ENCODE measurements at places on chromosomes 7 and 10.

DNA sequence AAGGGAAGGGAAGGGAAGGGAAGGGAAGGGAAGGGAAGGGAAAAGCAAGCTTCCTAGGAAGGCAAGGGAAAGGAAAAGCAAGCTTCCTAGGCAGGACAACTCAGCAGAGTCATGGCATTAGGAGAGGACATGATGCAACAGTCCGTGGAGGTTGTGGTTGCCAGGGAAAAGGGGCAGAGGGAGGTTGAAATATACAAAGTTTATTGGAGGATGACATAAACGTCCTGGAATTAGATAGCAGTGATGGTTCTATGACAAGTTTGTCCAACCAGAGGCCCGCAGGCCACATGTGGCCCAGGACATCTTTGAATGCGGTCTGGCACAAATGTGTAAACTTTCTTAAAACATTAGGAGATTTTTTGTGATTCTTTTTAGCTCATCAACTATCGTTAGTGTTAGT, 59.8 kb upstream of the OPN4 start:
- DNase-seq = no peak

DNA sequence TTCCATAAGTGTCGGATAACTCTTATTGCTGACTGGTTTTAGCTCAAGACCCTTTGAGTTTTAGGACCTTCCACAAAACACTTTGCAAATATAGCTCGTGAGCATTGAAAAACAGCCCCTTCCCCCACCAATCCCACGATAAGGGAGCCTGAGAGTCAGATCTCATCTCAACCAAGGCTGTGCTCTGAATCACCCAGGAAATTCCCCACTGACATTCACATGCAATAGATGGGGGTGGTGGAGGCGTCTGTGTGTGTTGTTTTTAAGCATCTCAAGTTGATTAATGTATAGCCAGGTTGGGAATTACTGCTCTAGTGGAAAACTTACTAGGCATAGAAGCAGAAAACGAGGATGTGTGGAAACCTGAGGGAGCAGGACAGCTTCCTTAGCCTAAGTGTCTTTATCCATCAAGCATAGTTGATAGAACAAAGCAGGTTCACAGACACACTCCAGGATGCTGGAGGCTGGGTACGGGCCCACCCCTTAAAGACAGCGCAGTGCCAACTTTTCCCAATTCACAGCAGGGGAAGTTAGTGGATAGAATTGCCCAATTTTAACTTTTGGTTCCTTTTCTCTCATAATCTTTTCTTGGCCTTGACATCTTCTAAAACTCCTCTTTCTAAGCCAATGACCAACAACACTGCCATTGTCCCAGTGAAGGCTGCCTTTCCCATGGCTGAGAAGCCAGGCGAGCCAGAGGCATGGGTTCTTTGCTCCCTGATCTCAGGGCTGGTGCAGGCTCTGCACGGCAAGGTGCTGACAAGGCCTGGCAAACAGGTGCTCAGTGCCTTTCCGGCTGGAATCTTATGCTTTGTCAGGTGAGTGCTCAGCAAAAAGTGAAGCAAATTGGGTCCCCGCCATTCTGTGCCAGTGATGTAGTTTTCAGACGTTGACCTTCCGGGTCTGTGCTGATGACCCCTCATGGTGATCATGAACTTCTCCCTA, 98.5 kb upstream of the INSIG1 start:
- DNase-seq = no peak

- no peak for DNase-seq
These were observed 569.8 kb downstream of the CALN1 start for GRCh38 chr7:71842381-71842780.

- DNase-seq = no peak
These were observed 7.1 kb upstream of the TBX20 start for GRCh38 chr7:35261041-35261440.

- no peak for DNase-seq
These were observed 80.4 kb downstream of the VIPR2 start for GRCh38 chr7:159064121-159064815.

DNA sequence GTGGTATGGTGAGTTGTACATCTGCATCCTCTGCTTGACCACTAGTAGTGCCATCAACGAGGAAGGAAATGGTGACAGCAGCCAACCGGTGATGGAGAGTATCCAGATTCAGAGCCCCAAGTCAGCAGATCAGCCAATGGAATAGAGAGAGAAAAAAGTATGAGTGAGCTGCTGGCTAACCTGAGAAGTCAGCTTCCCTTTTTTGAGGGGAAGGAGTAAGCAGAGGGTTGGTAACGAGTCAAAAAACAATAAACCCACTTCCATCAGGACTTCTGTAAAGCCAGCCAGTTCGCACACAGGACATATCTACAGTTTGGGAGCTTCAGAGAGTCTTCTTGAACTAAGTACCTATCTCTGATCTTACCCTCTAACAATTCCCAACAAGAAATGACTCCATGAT, 8.9 kb downstream of the SLC25A28 start:
- no peak for DNase-seq

GRCh38 chr10:92203919-92204623, 86.8 kb downstream of the CPEB3 start:
- no peak for DNase-seq

DNA sequence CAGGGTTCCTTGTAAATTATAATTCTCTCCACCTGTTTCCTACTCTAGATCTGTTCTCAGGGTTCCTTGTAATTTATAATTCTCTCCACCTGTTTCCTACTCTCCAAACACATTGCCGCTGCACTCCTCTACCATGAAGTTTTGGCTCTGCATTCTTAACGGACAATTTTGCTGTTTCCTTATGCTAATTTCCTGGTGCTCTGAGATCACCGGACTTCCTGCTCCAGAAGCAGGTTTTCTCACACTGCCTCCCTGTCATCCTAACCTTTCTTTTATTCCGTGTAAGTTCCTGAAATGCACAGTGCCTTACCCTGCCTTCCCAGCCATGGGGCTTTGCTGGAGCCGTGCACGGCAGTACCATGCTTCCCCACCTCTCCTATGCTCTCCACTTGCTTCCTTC, 256.8 kb downstream of the PLXNA4 start:
- DNase-seq = no peak

DNA sequence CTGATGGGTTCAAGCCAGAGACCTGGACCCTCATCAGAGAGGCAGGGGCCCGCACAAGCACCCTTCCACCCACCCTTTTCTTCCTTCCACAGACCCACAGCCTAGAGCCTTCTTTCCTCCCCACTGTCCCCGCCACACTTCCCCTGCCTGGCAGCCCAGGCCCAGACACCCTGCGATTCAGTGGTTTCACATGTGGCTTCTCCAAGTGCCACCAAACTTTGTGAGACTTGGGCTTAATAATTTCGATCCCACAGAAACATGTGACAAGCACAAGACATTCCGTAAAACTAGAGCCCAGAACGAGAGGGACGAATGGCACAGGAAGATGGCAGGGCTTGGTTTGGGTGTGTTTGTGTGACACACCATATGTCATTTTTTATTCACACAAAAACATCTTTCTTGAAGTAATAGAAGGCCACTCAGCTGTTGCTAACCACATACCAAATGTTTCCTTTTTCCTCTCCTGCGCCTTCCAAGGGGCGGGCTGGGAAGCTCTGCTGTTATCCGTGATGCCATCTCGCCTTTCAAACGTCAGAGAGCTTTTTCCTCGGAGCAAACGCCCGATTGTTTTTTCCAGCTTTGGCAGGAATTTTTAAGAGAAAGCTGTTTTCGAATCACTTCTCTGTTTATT, 162.9 kb downstream of the GRK5 start:
- DNase-seq = no peak

- no peak for DNase-seq
These were observed 64.2 kb downstream of the MYOF start for GRCh38 chr10:93417921-93418320.

All from activated CD8-positive, alpha-beta memory T cell treated with anti-CD3 and anti-CD28 coated beads, Interleukin-2, amount 50 U/mL, for 4 hours (primary cell).